ENCODE measurements at places on chromosomes 1 and 21.
A peak's percentile ranks its signal among the peaks of the same experiment; 100 is the strongest.

GRCh38 chr1:237170149-237170548 is 128.2 kb downstream of the RYR2 start:
- DNase-seq: no peak

- no peak for DNase-seq
Observed at GRCh38 chr1:154775621-154776605, 94.2 kb downstream of the KCNN3 start.

- no peak for DNase-seq
Observed at GRCh38 chr1:227907439-227908015, 40.2 kb downstream of the WNT9A start.

GRCh38 chr1:236480758-236481436 is 42.9 kb upstream of the LGALS8 start:
- no peak for DNase-seq

- DNase-seq: peak; percentile 32
Observed at GRCh38 chr1:229156872-229157271, 114.0 kb upstream of the RAB4A start.

DNA sequence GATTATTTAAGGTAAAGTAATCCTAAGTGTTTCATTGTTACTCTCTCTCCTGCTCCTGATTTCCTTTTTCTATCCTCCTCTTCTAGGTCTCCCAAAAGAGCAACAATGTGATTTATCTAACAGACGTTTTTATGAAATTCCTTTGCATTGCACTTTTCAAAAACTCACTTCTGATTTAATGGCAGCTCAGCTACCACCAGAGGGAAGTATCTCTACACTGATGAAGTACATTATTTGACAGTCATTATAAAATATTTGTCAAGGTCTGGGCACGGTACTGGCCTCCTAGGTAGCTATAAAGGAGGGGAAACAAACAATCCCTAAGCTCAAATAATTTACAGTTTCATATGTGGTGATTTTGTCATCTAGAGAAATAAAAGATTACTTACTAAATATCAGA is 15.6 kb downstream of the TMPRSS15 start:
- DNase-seq: no peak

- no peak for DNase-seq
Observed at GRCh38 chr1:69319287-69319686, 248.4 kb upstream of the LRRC7 start.

DNA sequence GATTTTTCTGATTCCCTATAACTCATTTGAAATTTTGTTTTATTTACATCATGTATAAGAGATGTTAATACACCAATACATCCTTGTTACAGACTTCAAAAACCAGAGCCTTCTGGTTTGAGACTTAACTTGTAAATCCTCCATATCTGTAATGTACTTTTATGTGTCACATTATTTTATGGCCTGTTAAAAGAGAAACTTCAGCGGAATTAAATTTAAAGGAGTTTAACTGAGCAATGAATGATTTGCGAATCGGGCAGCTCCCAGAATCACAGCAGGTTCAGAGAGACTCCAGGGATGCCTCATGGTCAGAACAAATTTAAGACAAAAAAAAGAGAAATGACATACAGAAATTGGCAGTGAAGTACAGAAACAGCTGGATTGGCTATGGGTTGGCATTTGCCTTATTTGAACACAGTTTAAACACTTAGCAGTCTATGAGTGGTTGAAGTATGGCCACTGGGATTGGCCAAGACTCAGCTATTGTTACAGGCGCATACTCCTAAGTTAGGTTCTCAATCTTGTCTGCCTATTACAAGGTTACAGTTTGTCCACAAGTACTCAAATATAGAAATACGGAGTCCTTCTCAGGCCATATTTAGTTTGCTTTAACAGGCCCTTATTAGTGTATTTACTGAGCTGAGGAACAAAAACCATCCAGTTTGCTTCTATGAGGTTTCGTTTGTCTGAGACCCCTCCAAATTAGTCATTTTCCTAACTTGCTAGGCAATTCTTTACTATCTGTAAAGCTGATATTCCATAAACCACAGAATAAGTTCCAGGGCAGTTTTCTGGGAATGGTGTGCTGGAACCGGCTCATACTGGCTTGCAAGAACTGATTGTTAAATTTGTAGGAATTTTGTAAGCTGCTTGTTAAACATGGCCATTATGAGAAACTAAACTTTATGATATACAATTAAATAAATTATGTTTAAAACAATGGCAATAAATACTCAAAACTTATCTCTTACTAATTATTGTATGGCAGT is 56.2 kb upstream of the WDR26 start:
- DNase-seq: no peak

GRCh38 chr1:29283804-29284195 is 47.5 kb downstream of the PTPRU start:
- no peak for DNase-seq

- no peak for DNase-seq
Observed at GRCh38 chr1:209319057-209319432, 264.5 kb upstream of the CAMK1G start.

DNA sequence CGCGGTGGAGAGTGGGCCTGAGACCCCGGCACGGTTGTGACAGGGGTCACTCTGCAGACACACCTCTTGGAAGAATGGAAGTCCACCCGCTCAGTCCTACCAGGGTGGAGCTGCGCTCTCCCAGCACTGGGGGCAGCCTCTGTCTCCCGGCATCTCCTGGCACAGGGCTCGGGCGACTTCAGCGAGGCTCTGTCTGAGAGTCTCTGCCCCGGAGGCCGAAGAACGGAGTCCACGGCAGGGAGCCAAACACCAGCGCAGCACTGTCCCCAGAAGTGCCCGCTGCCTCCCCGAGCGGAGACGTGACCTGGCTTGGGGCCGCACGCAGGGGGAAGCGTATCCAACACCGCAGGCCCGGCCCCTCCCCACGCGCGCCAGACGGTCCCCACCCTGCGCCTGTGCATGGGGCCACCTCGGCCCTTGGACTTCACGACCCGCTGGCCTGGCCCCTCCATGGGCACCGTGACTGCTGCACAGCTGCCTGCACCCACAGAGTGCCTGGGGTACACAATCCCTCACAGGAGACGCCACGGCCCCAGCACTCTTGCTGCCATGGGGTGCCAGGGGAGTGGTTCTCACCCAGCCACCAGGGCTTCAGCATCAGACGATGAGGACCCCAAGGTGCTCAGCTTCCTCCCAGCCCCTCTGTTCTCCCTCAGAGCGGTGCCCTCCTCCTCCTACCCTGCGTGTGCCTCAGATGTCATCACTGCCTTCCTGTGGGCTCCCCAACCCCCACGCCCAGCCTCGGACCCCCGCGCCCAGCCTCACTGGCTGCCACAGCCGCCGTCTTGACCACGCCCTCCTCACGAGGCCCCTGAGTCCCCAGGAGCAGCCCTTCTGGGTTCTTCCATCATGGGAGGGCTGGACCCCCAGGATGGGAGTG is 14.9 kb upstream of the RNF223 start:
- DNase-seq: no peak

GRCh38 chr1:15254559-15254958 is 7.5 kb downstream of the FHAD1 start:
- DNase-seq: no peak

- DNase-seq: no peak
Observed at GRCh38 chr1:91015794-91016550, 5.9 kb downstream of the ZNF644 start.

DNA sequence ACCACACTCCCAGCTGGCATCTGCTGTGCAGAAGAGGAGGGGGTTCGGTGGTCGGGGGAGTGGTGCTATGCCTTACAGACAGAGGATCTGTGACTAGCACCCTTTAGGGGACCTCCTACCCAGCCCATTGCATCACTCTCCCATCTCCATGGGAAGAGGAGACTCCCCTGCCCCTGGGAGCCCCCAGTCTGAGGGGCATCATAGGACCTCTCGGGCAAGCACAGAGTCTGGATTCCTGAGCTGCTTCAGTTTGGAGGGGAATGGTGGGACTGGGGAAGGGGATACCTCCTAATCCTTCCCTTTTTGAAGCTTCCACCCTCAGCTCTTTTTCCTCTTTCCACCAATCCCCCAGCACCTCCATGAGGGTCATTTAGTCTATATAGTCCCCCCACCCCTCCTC is 1.4 kb downstream of the INSRR start:
- no peak for DNase-seq

- DNase-seq: no peak
Observed at GRCh38 chr1:60227601-60228000, 154.0 kb upstream of the C1orf87 start.

DNA sequence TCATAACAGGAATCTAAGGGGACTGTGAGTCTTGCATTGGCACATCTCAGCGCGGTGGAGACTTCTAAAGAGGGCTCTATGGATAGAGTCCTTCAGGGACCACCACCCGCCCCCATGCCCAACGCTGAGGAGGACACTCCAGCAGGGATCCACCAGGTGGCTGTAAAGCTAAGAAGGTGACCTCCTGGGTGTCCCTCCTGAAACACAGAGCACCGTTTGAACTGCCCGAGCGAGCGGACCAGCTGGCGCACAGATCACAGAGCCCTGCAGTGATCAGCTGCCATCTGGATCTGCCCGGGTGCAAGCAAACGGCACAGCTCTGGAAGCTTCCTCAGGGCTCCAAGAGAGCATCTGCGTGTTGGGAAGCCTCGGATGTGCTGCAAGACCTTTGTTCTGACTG is 51.3 kb upstream of the LYST start:
- DNase-seq: no peak

GRCh38 chr21:34039678-34040382 is 33.5 kb upstream of the MRPS6 start:
- DNase-seq: no peak

- DNase-seq: no peak
Observed at GRCh38 chr1:171422511-171422910, 62.8 kb upstream of the PRRC2C start.

GRCh38 chr1:27357281-27358037 is 9.3 kb downstream of the MAP3K6 start:
- peak; percentile 79 for DNase-seq

DNA sequence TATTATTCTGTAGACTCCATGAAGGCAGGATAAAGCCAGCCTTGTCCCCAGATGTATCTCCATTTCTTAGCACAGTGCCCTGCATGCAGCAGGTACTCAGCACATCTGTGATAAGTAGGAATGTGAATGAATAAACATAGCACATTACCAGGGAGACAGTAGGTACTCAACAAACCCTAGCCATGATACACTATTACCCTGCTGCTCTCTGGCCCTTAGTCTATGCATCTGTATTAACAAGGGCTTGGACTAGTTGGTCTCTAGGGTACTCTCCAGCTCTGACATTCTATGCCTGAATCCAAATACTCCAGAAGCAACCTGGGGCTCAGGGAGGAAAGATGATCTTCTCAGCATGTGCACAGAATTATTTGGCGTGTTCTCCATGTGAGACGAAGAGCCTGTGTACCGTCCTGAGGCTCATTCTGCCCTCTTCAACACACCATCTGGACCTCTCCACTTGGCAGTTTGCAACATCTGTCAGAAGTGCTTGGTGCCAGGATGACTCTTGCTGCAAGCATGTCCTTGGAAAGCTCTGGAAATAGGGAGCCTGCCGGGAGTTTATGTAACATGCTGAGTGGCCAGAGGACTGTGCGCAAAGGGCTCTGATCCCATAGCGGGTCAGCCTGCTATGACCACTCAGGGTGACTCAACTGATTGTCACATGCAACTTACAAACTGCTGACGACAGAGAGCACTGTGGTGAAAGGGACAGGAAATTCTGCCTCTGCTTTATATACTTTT is 228.2 kb upstream of the USP24 start:
- DNase-seq: peak; percentile 88

GRCh38 chr1:15299806-15300205 is 52.8 kb downstream of the FHAD1 start:
- DNase-seq: peak; percentile 56

DNA sequence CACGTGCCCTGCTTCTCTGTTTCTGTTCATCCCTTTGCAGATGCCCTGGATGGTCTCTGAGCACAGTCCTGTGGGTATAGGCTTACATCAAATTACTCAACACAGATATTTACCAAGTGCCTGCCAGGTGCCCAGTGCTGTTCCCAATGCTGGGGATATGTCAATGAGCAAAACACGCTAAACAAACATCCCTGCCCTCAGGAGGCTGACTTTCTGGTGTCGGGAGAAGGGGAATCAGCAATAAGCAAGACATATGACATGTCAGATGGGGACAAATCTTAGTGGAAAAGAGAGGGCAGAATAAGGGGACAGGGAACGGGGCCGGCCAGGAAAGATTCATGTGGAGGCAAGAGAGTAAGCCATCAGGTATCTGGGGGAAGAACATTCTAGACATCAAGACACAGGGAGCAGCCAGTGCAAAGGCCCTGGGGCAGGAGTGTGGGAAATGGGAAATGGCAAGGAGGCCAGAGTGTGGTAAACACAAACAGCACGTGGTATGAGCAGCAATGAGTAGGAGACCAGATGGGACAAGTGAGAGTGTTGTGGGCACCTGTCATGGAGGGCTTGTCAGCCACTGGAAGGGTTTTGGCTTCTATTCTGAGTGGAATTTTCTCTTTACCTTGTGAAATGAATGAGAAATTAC is 160.2 kb upstream of the KAZN start:
- no peak for DNase-seq

DNA sequence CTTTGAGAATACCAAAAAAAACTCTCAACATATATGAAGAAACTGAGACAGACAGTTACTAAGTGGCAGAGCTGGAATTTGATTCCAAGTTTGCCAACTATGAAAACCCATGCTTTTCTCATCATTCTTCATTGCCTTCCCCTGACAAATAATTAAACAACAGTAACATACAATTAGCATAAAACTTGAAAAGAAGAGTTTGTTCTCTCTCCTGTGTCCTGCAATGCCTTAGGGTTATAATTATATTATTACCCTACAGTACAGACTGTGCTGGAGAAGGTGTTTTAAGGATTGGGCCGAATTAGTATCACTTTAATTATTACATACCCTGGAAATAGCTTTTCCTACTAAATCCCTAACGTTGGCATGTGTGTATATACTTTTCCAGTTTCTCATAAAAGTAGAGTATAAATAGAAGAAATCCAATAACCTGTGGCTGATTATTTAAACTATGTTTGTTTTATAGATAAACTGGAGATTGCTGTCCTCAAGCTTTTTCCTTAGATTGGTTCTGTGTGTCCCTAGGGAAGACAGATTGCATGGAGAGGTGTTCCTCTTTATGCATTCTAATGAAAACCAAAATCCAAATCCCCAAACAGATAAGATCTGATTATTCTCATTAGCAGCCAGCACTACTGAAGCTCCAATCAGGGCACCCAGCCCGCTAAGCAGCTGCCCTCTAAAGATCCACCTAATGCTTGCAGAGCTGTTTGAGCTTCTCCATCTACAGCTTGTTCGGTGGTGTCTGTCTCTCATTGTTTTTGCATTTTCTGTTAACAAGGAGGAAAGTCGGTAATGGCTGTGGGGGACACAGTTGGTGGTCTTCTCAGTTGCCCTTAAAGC is 156.3 kb downstream of the TM2D1 start:
- no peak for DNase-seq

DNA sequence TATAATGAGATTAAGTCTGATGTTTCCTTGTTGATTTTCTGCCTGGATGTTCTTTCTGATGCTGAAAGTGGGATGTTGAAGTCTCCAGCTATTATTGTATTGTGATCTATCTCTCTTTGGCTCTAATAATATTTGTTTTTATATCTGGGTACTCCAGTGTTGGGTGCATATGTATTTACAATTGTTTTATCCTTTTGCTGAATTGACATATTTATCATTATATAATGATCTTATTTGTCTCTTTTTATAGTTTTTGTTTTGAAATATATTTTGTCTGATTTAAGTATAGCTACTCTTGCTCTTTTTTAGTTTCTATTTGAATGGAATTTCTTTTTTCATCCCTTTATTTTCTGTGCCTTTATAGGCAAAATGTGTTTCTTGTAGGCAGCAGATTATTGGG is 522.2 kb upstream of the NEGR1 start:
- DNase-seq: no peak

Measured in suppressor macrophage (primary cell).